ENCODE measurements at places on chromosomes 13 and 19.

DNA sequence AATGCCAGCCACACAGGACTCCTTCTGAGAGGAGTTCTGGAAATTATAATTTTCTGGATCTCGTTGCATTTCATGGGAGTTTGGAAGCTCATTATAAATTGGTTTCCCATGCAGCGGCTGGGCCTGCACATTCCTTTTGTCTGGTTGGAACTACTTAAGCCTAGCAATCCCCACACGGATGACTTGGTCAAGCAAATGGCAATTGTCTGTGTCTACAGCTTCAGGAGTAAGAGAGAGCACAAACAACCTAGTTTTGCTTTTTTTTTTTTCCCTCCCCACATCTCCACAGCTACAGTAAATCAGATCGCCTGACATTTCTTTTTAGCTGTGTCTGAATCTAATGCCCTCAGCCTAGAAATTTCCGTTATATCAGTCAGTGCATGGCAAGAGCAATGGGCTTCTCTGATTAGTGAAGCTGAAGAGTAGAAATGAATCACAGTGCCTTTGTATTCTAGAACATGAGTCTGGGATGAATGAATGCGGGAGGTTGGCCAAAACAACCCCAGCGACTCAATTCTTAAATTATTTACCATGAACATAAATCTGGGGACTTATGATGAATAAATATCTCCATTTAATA, 15.1 kb downstream of the PCDH8 start:
- no peak for DNase-seq

DNA sequence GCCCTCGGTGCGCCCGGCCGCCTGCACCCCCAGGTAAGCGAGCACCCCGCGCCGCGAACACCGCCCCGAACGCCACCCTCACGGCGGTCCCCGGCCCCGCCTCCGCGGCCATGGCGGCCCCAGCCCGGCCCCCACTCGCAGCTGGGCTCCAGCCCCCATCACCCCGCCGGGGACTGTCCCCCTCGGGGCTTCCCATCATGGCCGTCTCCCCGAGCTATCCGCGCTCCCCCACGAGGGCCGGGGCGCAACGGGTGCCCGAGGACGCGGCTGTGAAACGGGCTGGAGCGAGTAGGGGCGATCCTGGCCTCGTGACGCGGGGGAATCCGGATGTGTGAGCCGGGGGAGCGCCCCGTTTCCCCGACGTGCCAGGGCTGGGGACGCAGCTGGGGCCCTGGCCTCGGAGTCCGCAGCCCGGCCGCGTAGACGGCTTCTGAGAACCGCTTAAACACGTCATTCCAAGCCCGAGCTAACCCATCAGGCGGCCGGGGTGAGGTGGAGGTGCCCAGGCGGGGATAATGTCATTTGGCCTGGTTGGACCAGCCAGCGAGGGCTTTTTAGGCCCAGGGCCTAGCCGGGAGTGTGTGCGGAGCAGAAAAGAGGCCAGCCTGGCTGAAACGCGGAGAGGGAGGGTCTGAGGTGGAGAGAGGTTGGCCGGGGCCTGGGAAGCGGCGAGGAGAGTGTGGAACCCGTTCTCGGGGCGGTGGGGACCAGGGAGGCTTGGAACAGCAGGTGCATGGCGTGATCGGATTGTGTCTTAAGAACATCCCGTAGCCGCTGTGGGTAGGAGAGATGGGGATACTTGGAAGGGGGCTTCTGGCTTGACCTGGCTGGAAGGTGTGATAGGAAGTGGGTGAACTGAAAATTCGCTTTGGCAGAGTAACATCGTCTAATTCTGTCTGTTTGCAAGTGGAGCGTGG, 550 bp downstream of the CERS4 start:
- DNase-seq, result peak; percentile 68

DNA sequence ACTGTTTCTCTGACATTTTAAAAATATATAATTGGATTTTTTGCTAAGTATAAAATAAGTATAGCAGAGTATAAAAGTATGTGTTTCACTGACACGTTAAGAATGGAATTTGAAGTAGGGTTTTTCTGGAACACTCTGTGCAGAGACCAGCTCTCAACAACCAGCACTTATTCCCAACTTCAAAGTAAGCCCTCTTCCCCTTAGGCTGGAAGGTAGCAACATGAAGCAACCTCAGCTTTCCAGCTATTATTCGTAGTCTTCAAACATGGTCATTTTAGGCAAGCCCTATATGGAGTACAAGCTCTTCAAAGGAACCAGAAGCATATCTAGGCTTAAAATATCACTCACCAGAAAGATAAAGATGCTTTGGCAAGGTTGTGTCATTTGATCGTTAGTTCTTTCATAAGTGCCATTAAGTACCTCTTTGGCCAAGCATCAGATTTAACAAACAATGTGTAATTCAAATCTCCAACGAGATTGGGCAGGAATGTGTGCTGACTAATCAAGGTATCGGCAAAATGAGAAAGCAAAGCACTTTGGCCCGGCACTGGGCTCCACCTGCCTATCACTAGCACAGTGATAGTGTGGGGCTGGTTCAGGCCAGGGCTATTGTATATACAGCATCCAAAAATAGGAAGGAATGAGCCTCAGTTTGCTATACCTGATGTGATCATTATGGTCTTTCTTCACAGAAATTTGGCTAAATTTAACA, 95.9 kb upstream of the FREM2 start:
- no peak for DNase-seq

GRCh38 chr19:35053667-35054293, 12.3 kb downstream of the HPN start:
- DNase-seq, result no peak

- DNase-seq, result no peak
Observed at GRCh38 chr13:107035778-107036177, 467.8 kb upstream of the ARGLU1 start.

DNA sequence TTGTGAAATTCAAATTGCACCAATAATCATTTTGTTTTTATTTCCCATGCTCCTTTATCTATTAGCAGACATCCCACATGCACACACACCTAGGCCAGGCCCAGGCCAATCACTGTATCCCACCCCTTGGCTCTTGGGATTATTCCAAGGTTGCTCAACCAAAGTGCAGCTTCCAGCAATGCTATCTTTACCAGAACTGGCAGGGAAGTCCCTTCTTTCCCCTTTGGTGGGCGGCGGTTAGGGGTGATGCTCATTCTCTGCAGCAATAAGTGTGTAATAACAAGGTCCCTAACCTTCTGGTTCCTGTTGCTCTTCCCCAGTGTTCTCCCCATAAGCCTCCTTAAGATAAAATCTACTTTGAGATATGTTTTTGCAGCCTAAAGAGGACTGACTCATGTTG, 18.3 kb upstream of the KCTD12 start:
- no peak for DNase-seq

GRCh38 chr13:48615049-48615448, 38.7 kb upstream of the CYSLTR2 start:
- DNase-seq, result no peak

DNA sequence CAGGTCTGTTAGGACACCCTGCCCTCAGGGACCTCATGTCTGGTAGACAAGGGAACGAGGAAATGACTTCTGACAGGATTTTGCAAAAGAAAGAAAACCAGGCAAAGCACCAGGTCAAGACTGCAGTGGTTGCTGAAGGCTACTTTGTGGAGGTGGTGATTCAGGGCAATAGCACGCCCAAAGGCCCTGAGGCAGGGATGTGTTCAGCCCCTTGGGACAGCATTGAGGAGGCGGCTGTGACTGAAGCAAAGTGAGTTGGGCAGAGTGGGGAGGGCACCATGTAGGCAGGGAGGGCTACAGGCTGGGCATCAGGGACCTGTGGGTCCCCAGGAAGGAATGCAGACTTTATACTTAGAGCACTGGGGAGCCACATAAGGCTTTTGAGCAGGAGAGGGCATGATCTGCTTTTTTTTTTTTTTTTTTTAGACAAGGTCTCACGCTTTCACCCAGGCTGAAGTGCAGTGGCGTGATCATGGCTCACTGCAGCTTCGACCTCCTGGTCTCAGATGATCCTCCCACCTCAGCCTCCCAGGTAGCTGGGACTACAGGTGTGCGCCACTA, 10.8 kb upstream of the HOMER3 start:
- no peak for DNase-seq

GRCh38 chr19:48631225-48631624, 6.0 kb downstream of the DBP start:
- no peak for DNase-seq

DNA sequence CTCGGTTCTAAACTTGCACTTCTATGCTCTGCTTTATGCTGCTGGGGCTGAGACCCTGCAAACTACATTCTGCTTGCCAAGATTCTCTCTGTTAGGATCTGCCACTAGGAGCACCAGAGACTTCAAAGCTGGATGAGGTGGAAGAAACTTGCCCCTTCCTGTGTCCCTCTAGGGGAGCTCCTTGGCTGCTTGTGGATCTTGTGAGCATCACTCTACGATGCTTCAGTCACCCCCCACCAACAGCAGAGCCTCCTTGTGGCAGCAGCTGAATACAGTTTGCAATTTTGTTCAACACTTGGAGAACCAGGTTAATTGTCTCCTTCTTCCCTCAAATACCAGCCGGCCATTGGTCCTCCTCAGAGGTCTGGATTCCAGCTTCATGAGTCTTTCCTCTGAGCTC, 310.6 kb downstream of the FGF14 start:
- no peak for DNase-seq

DNA sequence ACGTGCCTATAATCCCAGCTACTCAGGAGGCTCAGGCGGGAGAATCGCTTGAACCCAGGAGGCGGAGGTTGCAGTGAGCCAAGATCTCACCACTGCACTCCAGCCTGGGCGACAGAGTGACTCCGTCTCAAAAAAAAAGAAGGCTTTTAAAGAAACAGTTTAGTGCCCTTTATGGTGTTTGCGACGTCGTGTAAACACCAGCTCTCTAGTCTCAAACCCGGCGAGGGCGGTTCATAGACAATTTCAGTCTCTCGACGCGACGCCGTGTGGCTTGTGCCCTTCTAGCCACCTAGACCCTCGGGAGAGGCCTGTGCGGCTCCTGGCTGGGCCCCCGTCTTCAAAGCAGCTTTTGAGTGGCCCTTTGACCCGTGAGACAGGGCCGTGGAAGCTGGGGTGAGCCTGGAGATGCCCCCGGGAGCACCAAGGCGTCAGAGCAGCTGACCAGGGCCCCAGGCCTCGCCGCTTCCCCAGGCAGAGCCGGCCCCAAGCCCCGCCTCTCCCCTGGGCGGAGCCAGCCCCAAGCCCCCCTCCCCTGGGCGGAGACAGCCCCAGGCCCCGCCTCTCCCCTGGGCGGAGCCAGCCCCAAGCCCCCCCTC, 5.0 kb upstream of the MADCAM1 start:
- no peak for DNase-seq

- DNase-seq, result no peak
Observed at GRCh38 chr19:52494518-52494917, 33.0 kb upstream of the ZNF808 start.

Measured in stimulated activated CD8-positive, alpha-beta memory T cell treated with anti-CD3 and anti-CD28 coated beads, Interleukin-15, amount 100 ng/mL, for 4 hours (primary cell).